NB4 (cell line): ENCODE measurements at places on chromosomes 13 and 19.
A peak's percentile ranks its signal among the peaks of the same experiment; 100 is the strongest.

- no peak for DNase-seq
Measured at GRCh38 chr13:78636495-78636894, 22.5 kb downstream of the OBI1 start.

DNA sequence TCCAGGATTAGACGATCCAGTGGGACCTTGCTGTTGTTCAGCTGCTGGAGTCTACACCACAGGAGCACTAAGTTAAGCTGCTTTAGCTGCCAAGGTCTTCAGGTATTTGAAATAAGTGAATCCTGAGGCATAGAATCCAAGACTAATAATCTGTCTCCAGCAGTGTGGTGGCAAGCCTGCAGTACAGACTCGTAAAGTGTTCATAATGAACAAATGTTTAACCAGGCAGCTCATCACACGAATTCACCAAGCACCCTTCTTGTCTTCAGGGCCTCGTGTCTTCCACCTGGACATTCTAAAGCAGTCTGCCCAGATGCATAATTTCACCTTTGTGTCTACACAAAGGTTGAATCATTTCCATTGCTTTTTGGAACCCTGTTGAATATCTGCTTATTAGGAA, 5.3 kb downstream of the ATP11A start:
- DNase-seq, result no peak

DNA sequence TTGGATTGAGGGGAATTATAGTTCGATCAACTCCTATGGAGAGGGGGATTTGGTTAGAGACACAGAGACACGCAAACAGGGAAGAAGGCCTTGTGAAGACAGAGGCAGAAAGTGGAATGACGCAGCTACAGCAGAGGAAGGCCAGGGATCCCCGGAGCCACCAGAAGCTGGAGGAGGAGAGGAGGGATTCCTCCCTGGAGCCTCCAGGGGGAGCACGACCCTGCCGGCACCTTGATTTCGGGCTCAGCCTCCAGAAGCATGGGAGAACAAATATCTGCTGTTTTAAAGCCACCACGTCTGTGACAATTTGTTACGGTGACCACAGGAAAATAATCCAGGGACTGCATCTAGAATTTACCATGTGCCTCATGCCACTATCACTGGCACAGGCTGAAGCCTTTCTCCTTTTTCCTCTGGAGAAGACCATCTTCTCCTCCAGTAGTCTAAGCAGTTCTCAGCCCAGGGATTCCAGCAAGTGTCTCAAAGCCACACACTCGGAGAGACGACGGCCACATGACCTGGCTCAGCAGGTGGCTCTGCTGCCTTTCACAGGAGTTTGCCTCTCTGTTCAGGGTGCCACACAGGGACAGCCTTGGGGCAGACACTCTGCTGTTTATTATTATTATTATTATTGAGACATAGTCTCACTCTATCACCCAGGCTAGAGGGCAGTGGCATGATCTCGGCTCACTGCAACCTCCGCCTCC, 39.9 kb upstream of the CCNE1 start:
- DNase-seq, result peak; percentile 42

DNA sequence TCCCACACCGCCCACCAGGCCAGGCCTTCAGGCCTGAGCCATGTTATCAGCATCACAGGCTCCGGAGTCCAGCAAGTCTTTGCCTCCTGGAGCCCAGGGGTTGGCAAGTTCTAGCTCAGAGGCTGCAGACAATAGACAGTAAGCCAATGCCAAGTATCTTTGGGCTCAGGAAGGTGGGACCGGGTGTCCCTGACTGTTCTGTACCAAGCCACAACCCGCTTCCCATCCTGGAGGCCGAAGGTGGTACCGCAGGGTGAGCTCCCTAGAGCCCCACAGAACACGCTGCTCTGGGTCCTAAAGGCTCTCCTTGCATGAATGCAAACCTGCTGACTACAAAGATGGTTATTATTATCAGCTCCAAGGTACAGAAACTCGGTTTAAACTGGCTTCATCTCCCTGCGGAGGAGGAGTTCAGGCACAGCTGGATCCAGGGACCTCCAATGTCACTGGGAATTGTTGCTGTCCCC, 5.5 kb upstream of the FSTL3 start:
- no peak for DNase-seq

- DNase-seq, result no peak
Measured at GRCh38 chr19:16418597-16418962, 53.2 kb downstream of the EPS15L1 start.

DNA sequence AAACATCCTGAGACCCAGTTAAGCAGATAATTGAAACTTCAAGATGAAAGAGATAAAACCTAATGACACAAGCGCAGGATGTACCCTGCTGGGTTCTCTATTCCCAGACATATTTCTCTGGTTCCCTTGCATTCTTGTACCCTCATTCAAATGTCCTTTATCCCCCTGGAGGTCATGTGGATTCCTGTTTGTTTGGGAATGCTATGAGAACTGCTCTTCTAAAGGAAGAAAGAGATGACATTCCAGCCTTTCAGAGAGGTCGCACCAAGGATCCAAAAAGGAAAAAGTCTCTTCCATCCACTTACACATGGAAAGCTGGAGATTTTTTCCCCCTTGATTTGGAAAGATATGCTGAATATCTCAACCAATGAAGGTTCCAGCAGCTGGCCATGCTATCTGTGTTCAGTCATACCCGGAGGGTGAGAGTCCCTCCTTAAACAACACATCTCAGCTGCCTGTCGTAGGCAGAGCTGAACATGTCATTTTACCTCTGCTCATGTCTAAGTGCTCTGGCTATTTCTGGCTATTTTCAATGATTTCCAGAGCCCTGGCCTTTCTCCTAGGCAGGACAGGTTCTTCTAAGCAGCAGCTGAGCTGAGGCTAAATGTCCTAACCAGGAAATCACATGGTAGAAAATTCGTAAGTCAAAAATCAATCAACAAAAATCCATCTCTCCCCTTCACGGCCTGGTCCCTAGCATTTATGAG, 52.5 kb downstream of the C13orf42 start:
- no peak for DNase-seq

GRCh38 chr19:4597278-4597974, 37.9 kb upstream of the SEMA6B start:
- DNase-seq, result no peak

DNA sequence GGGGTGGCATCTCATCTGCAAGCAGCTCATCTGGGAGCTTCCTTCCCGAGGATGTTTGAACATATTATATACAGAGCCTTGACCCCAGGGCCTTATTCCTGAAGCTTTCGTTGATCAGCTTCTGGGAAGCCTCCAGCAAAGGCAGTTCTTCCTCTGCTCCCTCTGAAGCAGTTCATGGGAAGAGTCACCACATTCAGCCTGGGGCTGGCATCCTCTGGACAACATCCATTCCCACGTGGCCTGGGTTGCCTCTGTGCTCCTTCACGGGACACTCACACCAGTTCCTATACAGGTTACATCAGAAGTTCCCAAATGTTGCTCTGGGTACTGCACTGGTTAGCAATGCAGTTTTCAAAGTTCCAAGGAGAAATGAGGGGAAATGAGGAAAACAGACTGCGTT, 29.6 kb downstream of the COL4A2 start:
- no peak for DNase-seq

DNA sequence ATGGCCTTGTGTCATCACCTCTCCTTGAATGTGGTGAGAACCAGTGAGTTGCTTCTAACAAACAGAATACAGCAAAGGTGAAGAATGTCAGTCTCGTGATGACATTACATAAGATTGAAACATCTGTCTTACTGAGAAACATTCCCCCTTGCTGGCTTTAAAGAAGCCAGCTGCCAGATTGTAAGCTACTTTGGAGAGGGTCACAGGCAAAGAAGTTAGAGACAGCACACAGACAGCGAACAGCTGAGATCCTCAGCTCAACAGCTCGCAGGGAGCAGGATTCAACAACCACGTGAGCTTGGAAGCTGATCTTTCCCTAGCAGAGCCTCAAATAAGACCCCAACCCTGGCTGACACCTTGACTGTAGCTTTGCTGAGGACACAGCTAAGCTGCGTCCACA, 367.9 kb downstream of the LIG4 start:
- DNase-seq, result no peak

DNA sequence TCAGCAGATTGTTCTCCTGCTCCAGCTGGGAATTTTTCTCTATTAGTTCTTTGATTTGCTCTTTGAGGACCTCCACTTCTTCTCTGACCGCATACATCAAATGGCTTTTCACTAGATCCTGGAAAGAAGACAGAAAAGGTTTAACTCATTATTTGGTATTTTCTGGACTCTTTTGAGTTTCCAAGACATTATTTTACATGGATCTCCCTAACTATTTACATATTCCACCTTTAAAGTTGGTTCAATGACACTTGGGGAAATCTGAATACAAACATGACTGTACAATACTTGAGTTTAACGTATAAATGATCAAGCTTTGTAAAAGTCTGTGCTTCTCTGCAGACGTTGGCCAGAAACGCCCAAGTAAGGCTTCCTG, 61.1 kb downstream of the SERP2 start:
- no peak for DNase-seq

DNA sequence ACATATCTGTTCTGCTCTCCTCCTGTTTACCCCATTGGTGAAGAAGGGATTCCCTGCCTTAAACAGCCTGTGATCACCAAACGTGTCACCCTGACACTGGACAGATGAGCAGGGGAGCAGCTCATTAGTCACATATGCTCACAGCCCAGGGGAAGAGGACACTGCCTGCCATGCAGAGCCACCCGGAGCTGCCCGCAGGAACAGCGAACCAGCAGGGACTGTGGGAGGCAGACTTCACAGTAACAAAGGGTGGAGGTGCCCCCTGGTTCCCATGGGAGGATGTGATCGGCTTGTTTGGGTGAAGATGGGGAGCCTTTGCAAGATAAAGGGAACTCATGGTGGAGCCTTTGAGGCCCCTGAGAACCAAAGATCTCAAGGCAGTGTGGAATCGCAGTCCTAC, 88.6 kb upstream of the FARP1 start:
- no peak for DNase-seq

DNA sequence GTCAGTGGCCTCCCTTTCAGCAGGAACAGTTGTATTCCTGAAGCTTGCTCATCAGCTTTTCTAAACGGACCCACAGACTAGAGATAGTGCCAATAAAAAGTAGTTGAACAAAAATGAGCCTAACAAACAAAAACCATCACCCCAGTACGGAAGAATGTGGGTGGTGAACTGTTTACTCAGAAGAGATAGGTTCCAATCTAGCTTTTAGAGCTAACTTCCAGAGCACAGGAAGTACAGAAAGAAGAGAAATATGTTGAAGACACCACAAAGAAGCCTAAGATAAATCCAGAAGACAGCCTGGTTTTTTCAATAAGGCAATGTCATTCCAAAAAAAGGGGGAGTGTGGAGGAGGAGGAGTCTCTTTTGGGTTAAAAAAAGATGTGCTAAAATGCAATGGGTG, 2.8 kb upstream of the LMO7 start:
- DNase-seq, result no peak

DNA sequence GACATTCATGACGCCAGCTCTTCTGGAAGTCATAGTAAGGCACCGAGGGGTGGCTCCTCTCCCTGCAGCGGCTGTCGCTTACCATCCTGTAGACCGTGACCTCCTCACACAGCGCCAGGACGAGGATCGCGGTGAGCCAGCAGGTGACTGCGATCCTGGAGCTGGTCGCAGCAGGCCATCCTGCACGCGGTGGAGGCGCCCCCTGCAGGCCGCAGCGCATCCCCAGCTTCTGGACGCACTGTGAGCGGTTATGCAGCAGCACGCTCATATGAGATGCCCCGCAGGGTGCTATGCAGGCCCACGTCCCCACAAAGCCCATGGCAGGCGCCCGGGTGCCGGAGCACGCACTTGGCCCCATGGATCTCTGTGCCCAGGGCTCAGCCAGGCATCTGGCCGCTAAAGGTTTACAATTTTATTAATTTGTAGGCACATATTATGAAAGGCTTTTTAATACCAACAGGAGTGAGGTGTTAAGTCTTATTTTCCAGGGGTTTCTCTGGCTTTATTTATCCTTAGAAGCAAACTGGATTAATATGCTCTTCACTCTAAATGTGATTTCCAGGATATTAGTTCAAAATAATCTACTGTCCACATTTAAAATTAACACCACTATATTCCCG, 35.6 kb upstream of the PSPC1 start:
- peak; percentile 69 for DNase-seq

DNA sequence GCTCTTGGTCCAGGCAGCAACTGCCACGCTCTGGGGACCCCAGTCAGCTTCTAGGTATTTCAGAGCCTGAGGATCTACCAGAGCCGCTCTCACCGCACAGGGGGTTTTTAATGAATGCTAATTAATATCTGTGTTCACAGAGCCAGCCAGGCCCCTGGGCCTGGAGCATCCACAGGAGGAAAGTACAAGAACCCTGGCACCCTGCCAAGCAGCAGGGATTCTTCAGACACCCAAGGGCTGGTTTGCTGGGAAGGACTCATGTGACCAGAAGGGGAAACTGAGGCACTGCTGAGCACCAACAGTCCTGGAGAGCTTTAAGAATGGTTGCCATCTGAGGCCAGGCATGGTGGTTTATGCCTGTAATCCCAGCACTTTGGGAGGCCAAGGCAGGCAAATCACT, 38.0 kb upstream of the ADGRE5 start:
- no peak for DNase-seq

DNA sequence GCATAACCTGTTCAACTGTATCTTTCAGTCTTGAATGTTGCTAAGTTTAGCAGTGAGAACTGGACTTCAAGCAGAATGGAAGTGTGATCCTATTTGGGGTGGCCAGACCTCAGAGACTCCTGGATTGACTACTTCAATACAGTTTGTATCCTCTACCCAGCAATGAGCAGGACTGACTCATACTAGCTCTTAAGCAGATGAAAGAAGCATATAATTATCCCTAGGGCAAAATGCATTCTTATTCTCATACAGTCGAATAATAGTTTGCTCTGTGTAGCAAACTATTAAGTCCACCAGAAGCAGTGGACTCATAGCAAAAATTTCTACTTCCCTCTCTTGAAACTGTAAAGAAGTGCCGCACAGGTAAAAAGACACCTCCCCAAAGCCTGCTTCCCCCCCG, 46.4 kb upstream of the FAM216B start:
- no peak for DNase-seq

DNA sequence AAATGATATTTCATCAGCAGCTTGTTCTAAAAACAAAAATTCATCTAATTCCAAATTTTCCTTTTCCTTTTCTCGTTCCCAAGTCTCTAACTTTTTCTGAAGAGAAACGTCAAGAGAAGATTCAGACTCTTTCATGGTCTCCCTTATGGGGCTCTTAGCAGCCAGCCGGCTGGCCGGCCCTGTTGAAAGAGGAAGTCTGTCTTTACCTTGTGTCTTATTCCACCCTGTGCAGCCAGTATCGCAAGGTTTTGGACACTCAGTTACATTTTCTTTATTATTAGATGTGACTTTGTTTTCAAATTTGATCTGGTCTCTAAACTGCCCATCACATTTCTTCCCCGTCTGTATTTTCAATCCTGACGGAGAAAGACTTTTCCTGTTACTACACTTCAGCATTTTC, 142.3 kb downstream of the RNF17 start:
- DNase-seq, result peak; percentile 63

DNA sequence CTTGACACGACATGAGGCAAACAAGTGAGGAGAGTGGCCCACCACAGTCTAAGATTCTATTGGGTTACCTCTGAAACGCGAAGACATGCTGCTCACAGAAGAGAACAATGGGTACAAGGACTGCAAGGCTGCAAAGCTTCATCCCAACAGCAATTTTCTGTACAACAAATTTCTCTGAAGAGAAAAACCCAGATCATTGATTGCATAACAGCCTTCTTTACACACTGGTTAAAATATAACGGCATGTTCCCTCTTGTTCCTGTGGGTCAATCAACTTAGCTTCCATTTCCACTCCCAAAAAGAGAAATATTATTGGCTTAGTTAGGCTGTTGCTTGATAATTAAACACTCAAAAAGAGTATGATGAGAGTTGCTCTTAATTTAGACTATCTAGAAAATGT, at the start of gene CPB2:
TSS of gene CPB2 (minus strand) at position 166 of the 400 bp plus-strand sequence. CDS start at position 142, 24 bp downstream.
- DNase-seq, result no peak
